Right cardiac atrium (tissue), 5 donors: ENCODE measurements at places on chromosomes 16 and 17.

GRCh38 chr17:19369846-19370492, 7.4 kb upstream of the B9D1 start:
- DNase-seq, result peak; percentile 78

- DNase-seq, result no peak
Measured at GRCh38 chr17:12310811-12311210, 290.1 kb downstream of the MAP2K4 start.

DNA sequence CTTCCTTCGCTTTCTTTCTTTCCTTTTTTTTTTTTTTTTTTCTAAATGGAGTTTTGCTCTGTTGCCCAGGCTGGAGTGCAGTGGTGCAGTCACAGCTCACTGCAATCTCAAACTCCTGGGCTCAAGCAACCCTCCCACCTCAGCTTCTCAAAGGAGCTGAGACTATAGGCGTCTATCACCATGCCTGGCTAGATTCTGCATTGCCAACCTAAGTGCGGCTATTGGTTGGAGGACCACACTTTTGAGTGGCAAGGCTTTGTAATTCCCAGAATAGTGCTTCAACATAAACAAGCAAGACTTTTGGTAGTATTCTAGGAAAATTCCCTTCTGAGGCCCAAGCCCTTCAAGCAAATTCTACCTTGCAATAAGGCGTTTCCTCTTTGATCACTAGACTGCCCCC, 107.8 kb downstream of the YPEL2 start:
- no peak for DNase-seq

DNA sequence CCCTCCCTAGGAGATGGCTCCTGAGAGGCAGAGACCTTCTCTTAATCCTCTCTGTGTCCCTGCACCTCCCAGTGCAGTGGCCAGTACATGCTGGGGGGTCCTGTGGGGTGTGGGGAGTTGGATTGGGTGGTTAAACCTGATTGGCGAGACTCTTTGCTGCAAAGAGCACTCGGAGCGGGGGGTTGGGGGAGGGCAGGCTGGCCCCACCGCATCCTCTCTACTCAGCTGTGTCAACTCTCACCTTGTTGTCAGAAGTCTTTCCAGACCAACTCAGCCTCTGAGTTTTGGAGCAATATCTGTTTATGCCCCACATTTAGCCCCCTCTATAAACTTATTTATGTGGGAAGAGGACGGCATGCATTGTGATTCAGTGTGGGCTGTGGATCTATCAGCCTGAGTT, 40.0 kb downstream of the SMARCE1 start:
- no peak for DNase-seq

GRCh38 chr17:12637015-12637414, 28.7 kb upstream of the MYOCD start:
- DNase-seq, result no peak

DNA sequence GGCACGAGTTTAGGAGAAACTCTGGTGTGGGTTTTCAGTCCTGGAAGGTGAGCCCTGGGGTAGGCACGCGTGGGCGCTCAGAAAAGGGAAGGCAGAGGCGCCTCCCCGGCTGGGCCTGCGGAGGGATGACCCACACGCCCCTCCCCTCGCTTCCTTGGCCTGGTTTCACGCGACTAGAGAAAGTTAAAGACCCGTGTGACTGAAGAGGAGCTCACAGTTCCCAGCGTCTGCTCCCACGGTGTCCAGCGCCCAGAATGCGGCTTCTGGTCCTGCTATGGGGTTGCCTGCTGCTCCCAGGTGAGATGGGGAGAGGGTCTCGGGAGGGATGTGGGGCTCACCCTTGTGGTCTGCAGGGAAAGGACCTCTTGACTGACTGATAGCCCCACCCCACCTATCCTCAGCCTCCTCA, at the start of gene CD300LG:
CD300LG (plus strand) TSS at position 214 of the 409 bp plus-strand sequence; CDS start at position 255, 41 bp downstream.
- DNase-seq, result no peak

- no peak for DNase-seq
Measured at GRCh38 chr17:30426292-30426691, 47.6 kb downstream of the CPD start.

DNA sequence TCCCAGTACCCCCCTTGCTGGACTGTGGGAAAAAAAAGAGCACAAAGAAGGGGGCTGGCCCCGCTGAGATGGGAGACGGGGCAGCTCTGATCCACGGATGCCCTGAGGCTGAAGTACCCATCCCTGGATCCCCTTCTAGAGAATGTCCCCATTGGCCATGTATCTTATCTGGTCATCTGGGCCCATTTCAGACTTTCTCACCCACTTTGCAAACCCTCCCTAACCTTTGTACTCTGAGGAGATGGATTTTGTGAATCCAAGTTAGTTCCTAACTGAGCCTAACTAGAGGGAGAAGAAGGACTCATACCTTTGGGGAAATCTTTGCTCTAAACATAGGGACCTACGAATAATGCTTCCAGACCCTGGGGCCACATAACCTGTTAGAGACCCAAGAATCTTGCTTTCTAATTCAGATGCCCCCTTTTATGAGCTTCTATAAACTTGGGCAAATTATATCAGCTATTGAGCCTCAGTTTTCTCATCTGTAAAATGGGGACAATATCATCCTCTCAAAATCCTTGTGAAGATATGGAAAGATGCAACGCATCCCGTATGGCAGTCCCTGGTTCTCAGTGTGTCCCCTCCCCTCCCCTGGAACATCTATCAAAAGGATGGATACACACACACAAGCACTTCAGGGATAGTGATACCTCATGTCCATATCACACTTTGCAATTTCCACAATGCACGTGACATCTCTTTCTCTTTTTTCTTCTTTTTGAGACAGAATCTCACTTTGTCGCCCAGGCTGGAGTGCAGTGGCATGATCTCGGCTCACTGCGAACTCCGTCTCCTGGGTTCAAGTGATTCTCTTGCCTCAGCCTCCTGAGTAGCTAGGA, 16.8 kb upstream of the FZD2 start:
- DNase-seq, result no peak

DNA sequence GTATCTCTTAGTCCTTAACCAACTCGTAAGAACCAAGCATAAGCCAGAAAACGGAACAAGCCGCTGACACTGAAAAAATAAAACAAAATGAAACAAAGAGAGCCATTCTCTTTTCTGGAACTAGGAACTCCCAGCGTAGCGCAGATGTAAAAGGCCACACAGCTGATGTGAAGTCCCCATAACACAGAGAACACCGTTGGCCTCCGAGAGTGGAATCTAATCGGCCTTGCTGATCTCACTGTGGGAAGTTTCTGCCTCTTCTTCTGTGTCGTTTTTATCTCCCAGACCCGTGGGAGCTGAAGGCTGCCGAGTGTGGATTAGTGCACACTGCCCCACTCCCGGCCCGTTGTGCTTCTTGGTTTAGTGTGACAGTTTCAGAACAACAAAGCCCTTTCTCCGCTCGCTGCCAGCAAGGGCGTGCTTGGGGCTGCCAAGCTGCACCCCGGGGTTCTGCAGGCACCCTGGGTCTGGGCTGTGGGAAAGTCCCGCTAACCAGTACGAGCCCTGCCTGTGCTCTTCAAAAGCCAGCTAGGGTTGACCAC, 21.7 kb downstream of the TTYH2 start:
- DNase-seq, result peak; percentile 60

DNA sequence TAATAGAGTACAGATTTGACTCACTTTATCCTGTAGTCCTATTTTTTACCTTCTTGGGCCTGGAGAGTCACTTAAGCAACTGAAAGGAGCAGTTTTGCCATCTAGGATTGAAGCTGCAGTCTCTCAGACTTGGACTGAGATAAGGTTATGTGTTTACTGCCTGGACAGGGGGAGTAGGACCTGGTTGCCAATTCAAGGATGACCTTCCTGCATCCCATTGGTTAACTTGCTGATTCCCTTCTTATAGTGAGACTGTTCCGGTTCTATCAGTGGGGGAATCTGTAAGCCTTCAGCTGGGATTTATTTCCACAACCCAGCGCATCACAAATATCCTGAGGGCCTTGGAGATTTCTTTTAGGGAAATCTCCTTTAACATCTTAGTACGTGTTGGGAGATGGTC, 2.9 kb downstream of the UBN1 start:
- no peak for DNase-seq

DNA sequence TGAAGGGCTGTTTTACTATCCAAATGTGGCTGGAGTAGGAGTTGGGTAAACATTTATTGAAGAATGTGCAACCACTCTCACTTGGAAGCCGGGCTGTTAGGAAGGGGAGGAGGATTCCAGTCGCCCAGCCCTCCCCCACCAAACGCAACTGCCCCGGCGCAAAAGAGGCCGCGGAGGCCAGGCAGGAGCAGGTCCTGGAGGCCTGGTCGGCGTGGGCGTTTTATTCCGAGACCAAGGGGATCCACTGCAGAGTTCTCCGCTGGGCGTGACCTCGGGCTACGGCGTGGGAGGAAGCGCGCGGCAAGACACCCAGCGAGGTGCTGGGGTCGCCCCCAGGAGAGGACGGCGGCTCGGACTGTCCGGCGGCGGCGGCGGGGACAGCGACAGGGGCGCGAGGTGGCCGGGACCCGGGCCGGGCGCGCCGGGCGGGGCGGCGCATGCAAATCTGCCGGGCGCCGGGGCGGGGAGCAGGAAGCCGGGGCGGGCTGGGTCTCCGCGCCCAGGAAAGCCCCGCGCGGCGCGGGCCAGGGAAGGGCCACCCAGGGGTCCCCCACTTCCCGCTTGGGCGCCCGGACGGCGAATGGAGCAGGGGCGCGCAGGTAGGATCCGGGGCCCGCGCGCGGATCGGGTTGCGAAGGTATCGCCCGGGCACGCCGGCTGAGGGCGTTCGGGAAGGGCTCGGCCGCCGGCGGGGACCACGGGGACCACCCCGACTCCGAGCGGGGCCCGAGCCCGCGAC, at the start of gene IL4R:
IL4R (plus strand) TSS at position 553 of the 739 bp plus-strand sequence. CDS start 26,230 bp downstream, outside the sequence.
- peak; percentile 90 for DNase-seq

GRCh38 chr17:57902117-57902799, 52.4 kb upstream of the MRPS23 start:
- DNase-seq, result no peak

- DNase-seq, result no peak
Measured at GRCh38 chr16:69812688-69813014, 50.5 kb downstream of the WWP2 start.

- DNase-seq, result peak; percentile 55
Measured at GRCh38 chr16:83939266-83939855, 13.7 kb upstream of the OSGIN1 start.

GRCh38 chr16:30876867-30877266, 17.0 kb downstream of the BCL7C start:
- DNase-seq, result no peak

DNA sequence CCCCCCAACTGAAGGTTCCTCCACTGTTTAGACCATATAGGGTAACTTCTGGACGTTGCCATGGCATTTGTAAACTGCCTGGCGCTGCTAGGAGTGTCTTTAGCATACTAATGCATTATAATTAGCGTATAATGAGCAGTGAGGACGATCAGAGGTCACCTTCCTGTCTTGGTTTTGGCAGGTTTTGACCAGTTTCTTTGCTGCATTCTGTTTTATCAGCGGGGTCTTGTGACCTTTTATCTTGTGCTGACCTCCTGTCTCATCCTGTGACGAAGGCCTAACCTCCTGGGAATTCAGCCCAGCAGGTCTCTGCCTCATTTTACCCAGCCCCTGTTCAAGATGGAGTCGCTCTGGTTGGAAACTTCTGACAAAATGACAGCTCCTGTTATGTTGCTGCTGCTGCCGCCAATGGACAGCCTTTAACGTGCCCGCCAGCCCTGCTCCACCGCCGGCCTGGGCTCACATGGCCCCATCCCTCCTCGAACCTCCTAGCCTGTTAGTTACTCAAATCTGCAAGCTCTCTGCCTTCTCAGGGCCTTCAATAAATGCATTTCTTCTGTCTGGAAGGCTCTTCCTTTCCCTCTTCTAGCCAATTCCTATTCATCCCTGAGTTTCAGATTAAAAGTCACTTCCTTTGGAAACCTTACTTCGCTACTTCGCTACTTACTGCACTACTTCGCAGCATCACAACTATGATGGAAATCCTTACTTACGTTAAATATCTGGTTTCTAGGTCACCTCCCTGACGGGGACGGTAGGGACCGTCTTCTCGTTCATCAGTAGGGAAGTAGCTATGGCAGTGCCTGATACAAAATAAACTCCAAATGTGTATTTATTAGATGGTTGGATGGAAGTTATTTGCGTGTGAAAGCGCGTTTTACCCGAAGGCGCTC, 640 bp upstream of the NAGLU start:
- peak; percentile 12 for DNase-seq

DNA sequence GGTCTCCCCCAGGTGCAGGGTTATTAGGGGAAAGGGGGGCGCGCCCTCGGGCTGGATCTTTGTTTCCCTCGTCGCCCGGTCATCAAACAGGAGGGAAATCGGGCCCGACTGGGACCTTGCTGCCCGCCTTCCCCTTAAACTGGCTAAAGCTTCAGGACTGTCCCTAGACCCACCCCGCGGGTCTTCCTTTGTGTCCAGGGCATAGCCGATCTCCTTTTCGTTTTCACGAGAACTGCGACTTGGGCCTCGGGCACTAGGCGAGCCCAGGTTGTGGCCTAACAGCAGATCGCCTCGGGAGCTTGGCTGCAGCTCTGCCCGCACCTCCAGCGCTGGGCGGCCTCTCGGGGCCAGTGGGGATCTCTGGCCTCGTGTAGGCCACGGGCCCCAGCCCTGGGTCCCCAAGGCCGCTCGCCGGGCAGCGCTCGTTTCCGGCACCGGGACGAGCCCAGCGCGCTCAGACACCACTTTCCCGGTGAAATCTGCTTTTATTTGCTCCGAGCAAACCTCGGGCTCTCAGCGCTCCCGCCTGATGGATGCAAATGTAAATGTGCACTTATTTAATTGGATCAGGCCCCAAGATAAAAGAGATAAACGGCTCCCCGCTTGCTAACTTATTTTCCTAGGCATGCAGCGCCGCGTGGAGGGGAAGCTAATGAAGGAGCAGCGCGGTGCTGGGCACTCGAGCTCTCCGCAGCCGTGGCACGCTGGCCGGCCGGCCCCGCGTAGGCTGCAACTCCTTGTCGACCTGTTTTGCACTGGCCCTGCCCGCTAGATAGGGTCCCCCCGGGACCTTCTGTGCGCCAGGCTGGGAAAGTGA, 7.8 kb downstream of the IRX5 start:
- peak; percentile 68 for DNase-seq

- DNase-seq, result peak; percentile 89
Measured at GRCh38 chr17:2178798-2179501, 124.0 kb downstream of the HIC1 start.
